ENCODE measurements at places on chromosomes 7 and 10.

DNA sequence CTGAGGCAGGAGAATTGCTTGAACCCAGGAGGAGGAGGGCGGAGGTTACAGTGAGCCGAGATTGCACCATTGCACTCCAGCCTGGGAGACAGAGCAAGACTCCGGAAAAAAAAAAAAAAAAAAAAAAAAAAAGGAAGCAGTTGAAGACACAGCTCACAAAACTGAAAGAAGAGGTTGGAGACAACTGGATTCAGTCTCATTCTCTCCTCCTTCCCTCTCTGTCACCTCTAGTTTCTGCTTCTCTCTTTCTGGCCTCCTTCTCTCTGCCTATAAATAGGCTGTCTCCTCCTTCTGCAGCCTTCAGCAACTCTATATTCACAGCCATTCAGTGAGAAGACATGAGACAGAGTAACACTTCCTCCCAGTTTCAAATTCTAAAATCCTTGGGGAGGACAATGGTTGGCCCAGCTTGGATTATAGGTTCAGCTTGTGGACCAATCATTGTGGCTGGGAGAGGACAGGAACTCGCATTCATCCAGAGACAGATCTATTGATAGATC is 125.6 kb upstream of the HABP2 start:
- no peak for DNase-seq

DNA sequence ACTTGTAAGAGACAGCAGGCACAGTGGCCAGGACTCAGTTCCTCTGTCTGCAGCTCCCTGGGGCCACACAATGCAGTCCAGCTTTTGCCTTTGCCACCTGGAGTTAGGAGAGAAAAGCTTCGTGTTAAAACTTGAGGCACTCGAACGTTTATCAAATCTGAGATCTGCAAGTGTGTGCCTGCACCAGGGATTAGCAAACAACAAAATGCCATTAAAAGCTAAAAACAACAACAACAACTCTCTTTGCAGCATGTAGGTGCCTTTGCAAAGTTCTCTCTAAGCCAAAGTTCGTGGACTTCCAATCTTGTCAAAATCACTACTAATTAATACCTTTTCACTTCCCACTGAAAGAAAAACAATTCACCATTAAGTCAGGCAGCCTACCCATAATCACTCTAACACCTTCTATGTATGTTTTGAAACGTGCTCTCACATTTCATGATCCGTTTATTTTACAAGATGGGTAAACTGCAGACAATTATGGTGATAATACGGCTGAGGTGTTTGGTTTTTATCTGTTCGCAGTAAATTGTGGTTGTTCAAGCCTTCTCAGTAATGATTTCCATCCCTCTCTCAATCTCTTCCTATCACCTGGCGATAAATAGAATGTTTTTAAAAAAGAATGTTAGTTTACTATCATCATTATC is 36.2 kb upstream of the SDK1 start:
- no peak for DNase-seq

- DNase-seq, result no peak
These were observed 455.0 kb downstream of the CCSER2 start for GRCh38 chr10:84783386-84783785.

GRCh38 chr10:96473866-96474265 is 39.9 kb downstream of the TLL2 start:
- DNase-seq, result no peak

GRCh38 chr7:22214000-22214399 is 143.0 kb downstream of the RAPGEF5 start:
- no peak for DNase-seq

- peak; percentile 20 for DNase-seq
These were observed 167.1 kb downstream of the DIP2C start for GRCh38 chr10:522350-522749.

DNA sequence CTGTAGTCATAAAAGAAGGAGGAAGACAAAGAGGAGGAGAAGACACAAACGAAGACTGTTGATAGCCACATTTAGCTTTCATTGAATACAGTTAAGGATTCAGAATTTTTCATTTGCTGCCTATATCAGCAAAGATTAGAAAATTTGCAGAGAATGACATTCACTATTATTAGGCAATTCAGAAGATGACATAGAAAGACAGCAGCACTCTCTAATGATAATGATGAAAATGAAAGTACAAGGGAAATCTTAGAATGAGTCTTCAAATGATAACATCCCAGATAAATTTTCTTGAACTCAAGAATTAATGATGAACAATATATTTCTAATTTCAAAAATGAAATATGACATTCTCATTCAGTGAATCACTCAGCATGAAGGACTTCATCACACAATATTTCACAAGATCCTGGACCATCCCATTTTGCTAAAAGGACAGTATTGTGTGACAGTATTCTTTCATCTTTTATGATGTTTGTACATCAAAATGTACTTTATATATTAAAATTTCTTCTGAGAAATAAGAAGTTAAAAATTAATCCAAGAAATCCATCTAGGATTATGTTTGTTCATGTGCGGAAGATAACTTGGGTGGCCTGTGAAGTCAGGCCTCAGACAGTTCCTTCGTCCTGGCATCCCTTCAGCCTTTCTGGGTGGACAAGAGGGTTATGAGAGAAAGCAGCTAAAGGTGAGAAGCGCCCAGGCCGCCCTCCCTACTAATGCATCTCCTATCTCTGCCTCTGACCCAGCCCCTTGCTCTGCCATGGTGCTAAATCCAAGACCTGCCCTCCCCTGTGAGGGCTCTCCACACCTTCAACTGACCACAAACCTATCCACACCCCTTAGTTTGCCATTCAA is 47.4 kb upstream of the CAMK2B start:
- DNase-seq, result peak; percentile 65

- no peak for DNase-seq
These were observed 121.8 kb downstream of the KMT2C start for GRCh38 chr7:152313831-152314604.
